ENCODE measurements at places on chromosomes 13 and 19. TPM values are rescaled to one million over a fixed set of nuclear protein-coding genes. Genes with fewer than 3 reads are reported as not detected.

SLC5A5 gene
- not detected for polyA plus RNA-seq

PDX1 gene
- polyA plus RNA-seq = not detected

ANGPTL8 gene
- not detected for polyA plus RNA-seq

CCDC70 gene
- not detected for polyA plus RNA-seq
